Esophagus squamous epithelium (tissue), 5 donors: ENCODE measurements at places on chromosomes 5 and 9.

GRCh38 chr9:97394881-97395280 is 17.0 kb upstream of the TDRD7 start:
- H3K4me1 ChIP-seq: peaks cover 6% of the 10 kb centered on the region
- no peaks in the 10 kb centered on the region for H3K36me3 ChIP-seq
- H3K4me3 ChIP-seq: no peak overlapping the region
- DNase-seq: no peak
- no peaks in the 10 kb centered on the region for H3K27me3 ChIP-seq

DNA sequence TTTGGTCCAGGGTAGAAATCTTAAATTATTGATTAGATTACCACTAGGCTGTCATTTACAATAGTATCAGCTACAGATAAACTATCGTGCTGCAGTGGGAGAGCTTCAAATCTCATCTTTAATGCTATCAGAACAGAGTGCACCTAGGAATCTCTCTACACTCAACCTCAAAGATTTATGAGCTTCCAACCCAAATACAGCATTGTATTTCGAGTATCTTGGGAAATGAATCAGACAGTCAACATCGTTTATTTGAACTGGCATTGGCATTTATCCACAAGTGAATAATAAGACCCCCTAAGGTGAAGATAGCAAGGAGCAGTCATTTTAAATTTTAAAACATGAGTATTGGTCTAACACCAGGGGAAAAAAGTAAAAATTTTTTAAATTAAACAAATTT is 1203.2 kb downstream of the CDH12 start:
- no peaks in the 10 kb centered on the region for H3K27me3 ChIP-seq
- H3K4me3 ChIP-seq: no peak overlapping the region
- no peak for DNase-seq
- H3K4me1 ChIP-seq: no peaks in the 10 kb centered on the region
- no peaks in the 10 kb centered on the region for H3K36me3 ChIP-seq

DNA sequence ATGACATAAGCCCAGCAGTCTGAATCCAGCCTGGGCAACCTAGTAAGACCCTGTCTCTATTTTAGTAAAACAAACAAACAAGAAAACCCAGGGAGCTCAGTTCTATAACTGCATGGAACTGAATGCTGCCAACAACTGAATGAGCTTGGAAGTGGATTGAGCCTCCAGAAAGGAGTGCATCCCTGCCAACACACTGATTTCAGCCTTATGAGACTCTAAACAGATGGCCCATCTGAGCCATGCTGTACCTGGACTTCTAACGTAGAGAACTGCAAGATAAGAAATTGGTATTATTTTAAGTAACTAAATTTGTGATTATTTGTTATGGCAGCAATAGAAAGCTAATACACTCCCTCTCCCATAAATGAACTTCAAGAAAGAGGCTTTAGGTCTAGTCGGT is 150.4 kb upstream of the RAI14 start:
- no peaks in the 10 kb centered on the region for H3K27me3 ChIP-seq
- no peak overlapping the region for H3K4me3 ChIP-seq
- DNase-seq: no peak
- peaks cover 15% of the 10 kb centered on the region for H3K4me1 ChIP-seq

DNA sequence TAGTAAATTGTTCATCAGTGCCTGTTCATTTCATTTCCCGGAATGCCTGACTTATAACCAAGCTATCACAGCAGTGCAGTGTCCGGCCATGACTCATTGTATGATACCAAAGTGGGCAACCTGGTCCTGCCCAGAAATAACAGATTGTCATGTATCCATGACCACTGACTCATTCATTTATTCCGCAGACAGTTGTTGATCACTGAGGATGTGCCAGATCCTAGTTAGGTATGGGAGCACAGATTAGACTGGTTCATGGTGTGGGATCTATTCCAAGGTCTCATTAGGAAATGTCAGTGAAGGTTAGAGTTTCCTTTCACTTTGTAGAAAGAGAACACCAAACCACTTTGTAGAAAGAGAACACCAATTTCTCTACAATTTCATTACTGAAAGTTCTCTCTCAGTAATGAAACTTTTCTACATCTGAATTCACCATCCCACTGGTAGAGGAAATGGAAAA is 8.7 kb downstream of the NREP start:
- H3K36me3 ChIP-seq: no peaks in the 10 kb centered on the region
- DNase-seq: no peak
- H3K27ac ChIP-seq: no peak overlapping the region

- no peak for DNase-seq
- H3K4me1 ChIP-seq: peaks cover 2% of the 10 kb centered on the region
- H3K27ac ChIP-seq: no peak overlapping the region
- peaks cover 21% of the 10 kb centered on the region for H3K36me3 ChIP-seq
Observed at GRCh38 chr9:136936645-136937170, 7.8 kb downstream of the FBXW5 start.

GRCh38 chr9:131529597-131530545 is 1.2 kb downstream of the UCK1 start:
- no peak for DNase-seq
- H3K27ac ChIP-seq: peak overlapping the region; percentile 90
- peaks cover 51% of the 10 kb centered on the region for H3K36me3 ChIP-seq
- H3K4me3 ChIP-seq: peak overlapping the region; percentile 99
- peaks cover 23% of the 10 kb centered on the region for H3K4me1 ChIP-seq

DNA sequence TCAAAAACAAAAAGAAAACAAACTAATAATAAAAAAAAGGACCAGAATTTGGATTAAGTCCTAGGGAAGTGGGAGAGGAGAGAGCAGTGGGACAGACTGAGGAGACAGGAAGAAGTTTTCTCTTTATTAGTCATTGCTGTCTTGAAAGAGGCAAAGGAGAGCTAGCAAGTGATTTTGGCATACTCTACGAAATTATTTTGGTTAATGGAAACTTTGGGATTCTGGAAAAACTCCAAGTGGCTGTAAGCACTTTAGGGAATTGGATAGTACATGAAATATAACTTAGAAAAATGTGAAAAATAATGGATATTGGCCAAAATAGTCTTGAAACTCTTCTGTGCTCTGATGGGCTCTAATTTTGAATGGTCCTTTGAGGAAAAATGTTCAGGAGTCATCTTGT is 1641.8 kb upstream of the WWC1 start:
- no peak overlapping the region for H3K27ac ChIP-seq
- H3K4me3 ChIP-seq: no peak overlapping the region
- no peaks in the 10 kb centered on the region for H3K4me1 ChIP-seq
- H3K36me3 ChIP-seq: no peaks in the 10 kb centered on the region
- no peaks in the 10 kb centered on the region for H3K27me3 ChIP-seq

- no peak overlapping the region for H3K4me3 ChIP-seq
- no peaks in the 10 kb centered on the region for H3K4me1 ChIP-seq
Observed at GRCh38 chr5:169287529-169287928, 13.4 kb downstream of the SLIT3 start.

DNA sequence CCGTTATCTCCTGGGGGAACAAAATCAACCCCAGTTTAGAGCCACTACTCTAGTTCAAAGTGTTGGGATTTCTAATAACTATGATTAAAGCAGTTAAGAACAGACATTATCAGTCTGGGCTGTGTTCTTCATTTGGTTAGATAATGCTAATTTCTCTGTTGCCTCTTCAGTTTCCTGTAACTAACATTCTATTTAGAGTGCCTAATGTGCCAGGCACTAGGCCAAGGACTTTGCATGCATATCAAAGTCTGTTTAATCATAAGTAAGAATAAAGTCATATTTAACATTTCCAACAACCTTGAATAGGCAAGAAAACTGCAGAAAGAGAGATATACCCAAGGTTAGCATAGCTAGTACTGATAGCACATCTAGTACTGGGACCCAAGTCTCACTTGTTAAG is 68.4 kb downstream of the TNPO1 start:
- DNase-seq: no peak
- H3K27ac ChIP-seq: no peak overlapping the region
- H3K27me3 ChIP-seq: no peaks in the 10 kb centered on the region
- no peak overlapping the region for H3K4me3 ChIP-seq
- H3K36me3 ChIP-seq: peaks cover 100% of the 10 kb centered on the region

- no peak overlapping the region for H3K27ac ChIP-seq
- no peak for DNase-seq
- H3K4me1 ChIP-seq: peaks cover 11% of the 10 kb centered on the region
- H3K4me3 ChIP-seq: no peak overlapping the region
- H3K27me3 ChIP-seq: no peaks in the 10 kb centered on the region
Observed at GRCh38 chr5:172909931-172910502, 49.2 kb upstream of the RPL26L1 start.

DNA sequence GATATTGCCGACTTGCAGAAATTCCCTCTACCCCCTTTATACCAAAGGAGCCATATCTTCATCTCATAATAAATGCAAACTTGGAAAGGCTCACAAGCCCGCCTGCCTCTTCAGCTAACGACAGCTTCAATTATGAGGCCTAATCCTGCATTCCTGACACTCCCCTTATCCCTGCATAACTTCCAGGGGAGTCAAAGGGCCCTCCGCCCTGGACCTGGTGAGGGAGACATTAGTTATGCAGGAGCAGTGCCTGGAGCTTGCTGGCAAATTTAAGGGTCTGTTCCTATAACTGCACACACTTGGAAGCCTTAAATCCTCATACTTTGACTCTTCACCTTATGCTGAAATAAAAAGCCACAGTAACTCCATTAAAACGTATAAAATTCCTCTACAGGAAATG is 617.9 kb downstream of the BNC2 start:
- no peak for DNase-seq
- no peaks in the 10 kb centered on the region for H3K36me3 ChIP-seq
- no peaks in the 10 kb centered on the region for H3K27me3 ChIP-seq
- no peaks in the 10 kb centered on the region for H3K4me1 ChIP-seq
- no peak overlapping the region for H3K27ac ChIP-seq

DNA sequence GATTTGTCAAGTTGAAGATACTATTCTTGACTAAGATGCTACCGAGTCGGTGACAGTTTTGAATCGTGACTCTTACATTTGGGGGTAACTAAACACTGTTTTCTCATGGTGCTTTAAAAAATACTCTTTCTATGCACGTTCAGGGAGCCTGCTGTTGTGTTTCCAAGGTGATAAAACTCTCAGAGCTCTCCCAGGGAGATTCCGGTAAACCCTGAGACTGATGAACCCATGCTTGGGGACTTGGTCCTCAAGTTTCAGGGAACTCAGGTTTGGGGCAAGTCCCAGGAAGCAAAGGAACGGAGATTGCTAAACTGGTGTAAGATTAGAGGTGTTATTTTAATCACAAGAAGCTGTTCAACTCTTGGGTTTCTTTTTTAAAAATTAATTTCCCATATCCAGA is 1.4 kb downstream of the GDA start:
- no peaks in the 10 kb centered on the region for H3K36me3 ChIP-seq
- no peak for DNase-seq
- peaks cover 6% of the 10 kb centered on the region for H3K27me3 ChIP-seq
- no peak overlapping the region for H3K4me3 ChIP-seq

- H3K4me3 ChIP-seq: no peak overlapping the region
- H3K4me1 ChIP-seq: peaks cover 54% of the 10 kb centered on the region
- DNase-seq: no peak
- H3K27me3 ChIP-seq: no peaks in the 10 kb centered on the region
- H3K36me3 ChIP-seq: no peaks in the 10 kb centered on the region
Observed at GRCh38 chr5:55604611-55605067, 69.9 kb upstream of the PLPP1 start.

DNA sequence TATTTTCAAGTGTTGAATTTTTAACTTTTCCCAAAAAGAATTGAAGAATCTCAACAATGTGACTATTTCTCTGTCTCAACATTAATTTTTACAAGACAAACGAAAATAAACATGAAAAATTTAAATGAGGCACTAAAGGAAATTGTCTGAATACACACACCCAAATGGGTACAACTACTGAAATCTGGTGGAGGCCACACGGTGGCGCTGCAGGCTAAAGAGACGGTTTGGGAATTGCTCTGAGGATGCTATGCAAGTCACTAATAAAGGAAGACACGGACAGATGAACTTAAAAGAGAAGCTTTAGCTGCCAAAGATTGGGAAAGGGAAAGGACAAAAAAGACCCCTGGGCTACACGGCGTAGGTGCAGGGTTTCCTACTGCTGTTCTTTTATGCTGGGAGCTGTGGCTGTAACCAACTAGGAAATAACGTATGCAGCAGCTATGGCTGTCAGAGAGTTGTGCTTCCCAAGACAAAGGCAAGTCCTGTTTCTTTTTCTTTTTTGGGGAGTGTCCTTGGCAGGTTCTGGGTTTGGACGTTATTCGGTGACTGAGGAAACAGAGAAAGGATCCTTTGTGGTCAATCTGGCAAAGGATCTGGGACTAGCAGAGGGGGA is at the start of gene PCDHB10:
Gene PCDHB10, plus strand, starts transcription at position 244 of the 616 bp plus-strand sequence. Its CDS starts 200 bp downstream, at position 444.
- peak within 1 kb of the TSS; percentile 43 for H3K4me3 ChIP-seq
- no peak within 1 kb of the TSS for H3K27ac ChIP-seq
- no peak for DNase-seq

GRCh38 chr5:58394339-58394738 is 65.5 kb downstream of the PLK2 start:
- no peak overlapping the region for H3K4me3 ChIP-seq
- H3K27ac ChIP-seq: no peak overlapping the region
- peaks cover 7% of the 10 kb centered on the region for H3K4me1 ChIP-seq
- no peak for DNase-seq
- no peaks in the 10 kb centered on the region for H3K27me3 ChIP-seq

DNA sequence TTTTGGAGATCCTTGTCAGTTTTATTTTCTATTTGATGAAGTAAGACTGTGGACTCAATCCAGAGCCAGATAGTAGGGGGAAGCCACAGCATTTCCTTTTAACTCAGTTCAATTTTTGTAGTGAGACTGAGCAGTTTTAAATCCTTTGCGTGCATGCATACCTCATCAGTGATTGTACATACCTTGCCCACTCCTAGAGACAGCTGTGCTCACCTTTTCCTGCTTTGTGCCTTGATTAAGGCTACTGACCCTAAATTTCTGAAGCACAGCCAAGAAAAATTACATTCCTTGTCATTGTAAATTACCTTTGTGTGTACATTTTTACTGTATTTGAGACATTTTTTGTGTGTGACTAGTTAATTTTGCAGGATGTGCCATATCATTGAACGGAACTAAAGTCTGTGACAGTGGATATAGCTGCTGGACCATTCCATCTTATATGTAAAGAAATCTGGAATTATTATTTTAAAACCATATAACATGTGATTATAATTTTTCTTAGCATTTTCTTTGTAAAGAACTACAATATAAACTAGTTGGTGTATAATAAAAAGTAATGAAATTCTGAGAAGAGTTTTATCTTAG is 17.8 kb downstream of the DIMT1 start:
- no peak overlapping the region for H3K4me3 ChIP-seq
- no peaks in the 10 kb centered on the region for H3K36me3 ChIP-seq
- no peaks in the 10 kb centered on the region for H3K27me3 ChIP-seq

GRCh38 chr5:71778678-71779276 is 59.7 kb downstream of the CARTPT start:
- H3K27me3 ChIP-seq: no peaks in the 10 kb centered on the region
- no peaks in the 10 kb centered on the region for H3K4me1 ChIP-seq
- no peaks in the 10 kb centered on the region for H3K36me3 ChIP-seq
- no peak overlapping the region for H3K4me3 ChIP-seq
- DNase-seq: no peak

DNA sequence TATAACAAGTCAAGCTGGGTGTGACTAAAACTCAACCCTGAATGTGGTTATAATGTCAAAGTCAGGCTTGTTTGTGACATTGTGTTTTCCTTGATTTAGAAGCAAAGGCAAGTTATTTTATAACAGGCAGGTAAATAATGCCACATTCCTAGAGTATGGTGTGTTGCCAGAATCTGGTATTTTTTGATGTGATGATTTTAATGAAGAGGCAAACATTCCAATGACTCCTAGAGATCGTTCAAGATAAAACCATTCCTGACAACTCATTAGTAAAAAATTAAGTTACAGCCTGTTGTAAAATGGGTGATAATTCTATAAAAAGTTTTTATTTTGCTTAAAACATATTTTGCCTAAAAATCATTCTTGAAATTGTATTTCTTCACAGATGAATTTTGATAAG is 60.0 kb downstream of the RAB14 start:
- peaks cover 7% of the 10 kb centered on the region for H3K4me1 ChIP-seq
- H3K27me3 ChIP-seq: no peaks in the 10 kb centered on the region
- DNase-seq: no peak
- no peak overlapping the region for H3K4me3 ChIP-seq
